ENCODE measurements at places on chromosomes 2 and 18.
A peak's percentile ranks its signal among the peaks of the same experiment; 100 is the strongest.

GRCh38 chr2:54772531-54772930 is 49.1 kb downstream of the EML6 start:
- peaks cover 1% of the 10 kb centered on the region for H3K4me1 ChIP-seq
- no peak overlapping the region for H3K27ac ChIP-seq
- DNase-seq = no peak
- no peak overlapping the region for H3K4me3 ChIP-seq
- H3K36me3 ChIP-seq = no peaks in the 10 kb centered on the region

DNA sequence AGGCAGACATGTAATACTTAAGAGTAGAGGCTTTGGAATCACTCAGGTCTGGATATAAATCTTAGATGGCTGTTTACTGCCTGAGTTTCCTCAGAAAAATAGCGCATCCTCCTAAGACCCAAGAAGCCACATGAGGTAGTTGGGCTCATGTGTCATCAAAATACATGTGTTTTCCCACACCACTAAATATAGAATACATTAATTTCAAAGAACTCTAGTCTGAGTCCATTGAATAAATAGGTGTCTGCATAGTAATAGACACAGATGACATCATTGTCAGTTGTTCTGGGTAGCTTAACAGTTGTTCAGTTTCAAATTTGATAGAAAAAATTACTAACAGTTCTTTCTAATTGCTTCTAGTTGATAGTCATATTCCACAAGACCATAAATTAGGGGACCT is 9.6 kb downstream of the PPP1R1C start:
- H3K36me3 ChIP-seq = no peaks in the 10 kb centered on the region
- H3K27ac ChIP-seq = no peak overlapping the region
- no peaks in the 10 kb centered on the region for H3K4me1 ChIP-seq
- H3K27me3 ChIP-seq = peaks cover 5% of the 10 kb centered on the region

DNA sequence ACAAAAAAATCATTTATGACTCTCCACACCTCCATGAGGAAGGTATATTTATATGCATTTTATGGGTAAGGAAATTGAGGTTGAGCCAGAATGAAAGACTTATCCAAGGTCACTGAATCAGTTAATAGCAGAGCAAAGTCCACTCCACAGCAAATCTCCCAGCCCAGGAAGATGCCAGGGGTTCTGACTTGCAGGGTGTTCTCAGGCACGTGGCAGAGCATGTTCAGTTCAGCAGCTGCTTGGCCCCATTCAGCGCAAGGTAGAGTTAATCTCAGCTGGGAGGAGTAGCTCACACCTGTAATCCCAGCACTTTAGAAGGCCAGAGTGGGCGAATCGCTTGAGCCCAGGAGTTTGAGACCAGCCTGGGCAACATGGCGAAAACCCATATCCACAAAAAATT is 17.8 kb upstream of the DGKD start:
- DNase-seq = no peak
- peaks cover 4% of the 10 kb centered on the region for H3K36me3 ChIP-seq
- H3K27me3 ChIP-seq = peaks cover 12% of the 10 kb centered on the region
- H3K4me3 ChIP-seq = no peak overlapping the region
- peaks cover 46% of the 10 kb centered on the region for H3K4me1 ChIP-seq
- H3K27ac ChIP-seq = no peak overlapping the region

DNA sequence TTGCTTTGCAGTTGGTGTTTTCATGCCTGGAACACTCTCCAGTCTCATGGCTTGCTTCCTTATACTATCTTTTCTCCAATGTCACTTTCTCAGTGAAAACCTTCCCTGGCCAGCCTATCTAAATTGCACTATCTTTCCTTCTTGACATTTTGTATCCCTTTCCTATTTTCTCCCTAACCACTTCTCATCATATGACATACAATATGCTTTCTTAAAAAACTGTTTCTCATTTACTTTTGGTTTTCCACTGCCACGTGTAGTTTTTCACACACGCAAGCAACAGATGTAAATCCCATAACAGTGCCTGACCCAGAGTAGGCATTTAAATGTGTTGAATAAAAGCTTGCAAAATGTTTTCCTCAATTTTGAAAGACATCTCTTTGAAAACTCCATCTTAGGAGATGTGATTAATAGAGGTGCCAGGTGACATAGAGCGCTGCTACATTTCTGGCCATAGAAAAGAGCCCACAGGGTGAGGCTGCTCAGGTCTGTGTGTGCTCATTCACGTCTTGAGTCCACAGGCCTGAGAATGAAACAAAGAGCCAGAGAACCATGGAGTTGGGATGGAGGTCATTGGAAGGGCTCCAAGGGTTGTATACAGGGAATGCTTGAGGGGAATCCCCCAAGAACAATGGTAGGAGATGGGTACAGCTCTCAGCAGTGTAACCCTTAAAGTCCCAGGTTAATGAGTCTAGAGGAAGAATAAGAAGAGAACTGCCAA is 12.7 kb downstream of the ZNF24 start:
- no peak overlapping the region for H3K4me3 ChIP-seq
- H3K27ac ChIP-seq = no peak overlapping the region
- H3K27me3 ChIP-seq = no peaks in the 10 kb centered on the region
- H3K4me1 ChIP-seq = no peaks in the 10 kb centered on the region

- no peak overlapping the region for H3K4me3 ChIP-seq
- no peaks in the 10 kb centered on the region for H3K36me3 ChIP-seq
- H3K27ac ChIP-seq = no peak overlapping the region
- peak; percentile 14 for DNase-seq
- H3K4me1 ChIP-seq = no peaks in the 10 kb centered on the region
These were observed 32.2 kb downstream of the MTERF4 start for GRCh38 chr2:241069821-241070281.

DNA sequence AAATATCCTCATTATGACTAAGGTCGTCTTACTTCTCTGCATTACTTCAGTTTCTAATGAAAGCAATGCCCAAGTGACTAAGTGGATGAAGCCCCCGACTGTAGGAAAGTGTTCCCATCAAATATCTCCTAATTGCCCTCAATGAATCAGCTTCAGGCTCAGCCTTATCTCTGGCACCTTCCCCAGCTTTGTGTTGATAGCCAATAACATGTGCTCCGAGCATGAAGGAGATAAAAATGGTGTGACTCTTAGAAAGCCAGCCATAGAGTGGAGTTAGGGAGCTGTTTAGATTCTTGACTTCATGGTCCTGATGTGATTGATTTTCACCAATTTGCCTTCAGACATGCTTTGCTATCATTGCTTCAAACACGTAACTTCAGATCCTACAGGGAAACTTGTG is 339.2 kb upstream of the NRP2 start:
- H3K4me3 ChIP-seq = no peak overlapping the region
- no peaks in the 10 kb centered on the region for H3K4me1 ChIP-seq
- H3K27me3 ChIP-seq = no peaks in the 10 kb centered on the region
- no peak overlapping the region for H3K27ac ChIP-seq
- H3K36me3 ChIP-seq = no peaks in the 10 kb centered on the region
- DNase-seq = no peak

GRCh38 chr18:31500051-31500688 is 2.2 kb downstream of the DSG2 start:
- H3K4me1 ChIP-seq = peaks cover 3% of the 10 kb centered on the region
- H3K36me3 ChIP-seq = no peaks in the 10 kb centered on the region
- no peak overlapping the region for H3K4me3 ChIP-seq
- no peak overlapping the region for H3K27ac ChIP-seq
- peaks cover 32% of the 10 kb centered on the region for H3K27me3 ChIP-seq
- no peak for DNase-seq

DNA sequence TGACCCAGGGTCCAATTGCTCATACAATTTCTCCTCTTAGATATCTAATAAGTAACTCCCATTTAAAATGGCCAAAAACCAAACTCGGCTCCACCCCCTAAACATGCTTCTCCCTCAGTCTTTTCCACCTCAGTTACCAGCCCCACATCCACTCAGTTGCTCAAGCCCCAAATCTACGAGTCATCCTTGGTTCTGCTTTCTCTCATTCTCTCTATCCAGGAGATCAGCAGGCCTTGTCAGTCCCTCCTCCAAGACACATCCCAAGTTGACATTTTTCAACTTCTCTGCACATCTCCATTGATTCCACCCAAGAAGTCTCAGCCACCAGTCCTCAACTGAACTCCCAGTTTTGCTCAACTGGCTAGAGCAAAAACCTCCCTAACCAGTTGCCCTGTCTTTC is 40.5 kb upstream of the RTN4 start:
- no peak for DNase-seq
- H3K27ac ChIP-seq = no peak overlapping the region
- no peaks in the 10 kb centered on the region for H3K27me3 ChIP-seq
- peaks cover 10% of the 10 kb centered on the region for H3K4me1 ChIP-seq
- H3K36me3 ChIP-seq = no peaks in the 10 kb centered on the region
- no peak overlapping the region for H3K4me3 ChIP-seq

GRCh38 chr18:62678847-62679485 is 36.4 kb upstream of the PHLPP1 start:
- H3K4me3 ChIP-seq = no peak overlapping the region
- H3K27ac ChIP-seq = no peak overlapping the region
- H3K4me1 ChIP-seq = no peaks in the 10 kb centered on the region
- H3K27me3 ChIP-seq = peaks cover 11% of the 10 kb centered on the region
- no peaks in the 10 kb centered on the region for H3K36me3 ChIP-seq

DNA sequence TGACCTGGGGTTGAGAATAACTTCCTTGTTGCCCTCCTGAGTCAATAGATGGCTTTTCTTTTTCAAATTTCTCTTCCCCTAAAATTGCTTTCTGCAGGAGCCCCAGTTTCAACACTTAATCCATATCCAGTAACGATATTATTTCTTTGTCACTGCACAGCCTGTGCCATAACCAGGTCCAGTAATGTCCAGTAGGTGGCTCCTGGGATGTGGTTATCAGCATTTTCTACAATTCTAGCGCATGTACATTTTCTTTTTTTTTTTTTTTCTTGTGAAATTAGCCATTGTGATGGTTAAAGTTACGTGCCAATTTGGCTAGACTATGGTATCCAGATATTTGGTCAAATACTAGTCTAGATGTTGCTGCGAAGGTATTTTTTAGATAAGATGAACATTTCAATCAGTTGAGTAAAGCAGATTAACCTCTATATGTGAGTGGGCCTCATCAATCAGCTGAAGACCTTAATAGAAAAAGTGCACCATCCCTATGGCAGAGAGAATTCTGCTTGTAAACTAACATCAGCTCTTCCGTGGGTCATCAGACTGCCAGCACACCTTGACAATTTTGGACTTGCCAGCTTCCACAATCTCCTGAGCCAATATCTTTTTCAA is 72.9 kb upstream of the SCG2 start:
- no peaks in the 10 kb centered on the region for H3K36me3 ChIP-seq
- H3K27ac ChIP-seq = no peak overlapping the region
- no peak for DNase-seq
- no peak overlapping the region for H3K4me3 ChIP-seq
- no peaks in the 10 kb centered on the region for H3K4me1 ChIP-seq

- DNase-seq = no peak
- no peak overlapping the region for H3K27ac ChIP-seq
- peaks cover 32% of the 10 kb centered on the region for H3K27me3 ChIP-seq
- peaks cover 23% of the 10 kb centered on the region for H3K4me1 ChIP-seq
- peaks cover 5% of the 10 kb centered on the region for H3K36me3 ChIP-seq
These were observed 24.2 kb upstream of the CXXC1 start for GRCh38 chr18:50311650-50312049.
